ENCODE measurements at places on chromosomes 6 and 20.

- no peak for DNase-seq
These were observed 62.4 kb downstream of the PTCHD4 start for GRCh38 chr6:48048451-48049146.

GRCh38 chr20:48270885-48271284 is 485.6 kb upstream of the SULF2 start:
- no peak for DNase-seq

DNA sequence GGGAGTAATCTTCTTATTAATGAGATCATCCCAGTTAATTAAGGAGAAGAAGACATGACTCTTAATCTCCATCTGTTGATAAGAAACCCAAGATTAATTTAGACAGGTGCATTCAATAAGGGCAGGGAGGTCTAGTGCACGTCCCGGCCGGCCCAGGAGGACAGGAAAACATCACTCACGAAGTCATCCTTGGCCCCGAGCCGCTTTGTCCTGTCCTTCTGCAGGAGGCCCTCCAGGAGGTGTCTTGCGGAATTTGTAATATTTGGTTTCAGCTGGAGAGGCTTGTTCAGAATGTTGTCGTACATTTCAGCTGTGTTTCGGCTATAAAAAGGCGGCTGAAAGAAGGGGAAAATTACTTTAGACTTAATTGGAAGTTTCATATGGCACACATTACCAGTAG is 118.4 kb upstream of the SLC2A12 start:
- DNase-seq: no peak

GRCh38 chr6:19719691-19720128 is 117.5 kb upstream of the ID4 start:
- no peak for DNase-seq

DNA sequence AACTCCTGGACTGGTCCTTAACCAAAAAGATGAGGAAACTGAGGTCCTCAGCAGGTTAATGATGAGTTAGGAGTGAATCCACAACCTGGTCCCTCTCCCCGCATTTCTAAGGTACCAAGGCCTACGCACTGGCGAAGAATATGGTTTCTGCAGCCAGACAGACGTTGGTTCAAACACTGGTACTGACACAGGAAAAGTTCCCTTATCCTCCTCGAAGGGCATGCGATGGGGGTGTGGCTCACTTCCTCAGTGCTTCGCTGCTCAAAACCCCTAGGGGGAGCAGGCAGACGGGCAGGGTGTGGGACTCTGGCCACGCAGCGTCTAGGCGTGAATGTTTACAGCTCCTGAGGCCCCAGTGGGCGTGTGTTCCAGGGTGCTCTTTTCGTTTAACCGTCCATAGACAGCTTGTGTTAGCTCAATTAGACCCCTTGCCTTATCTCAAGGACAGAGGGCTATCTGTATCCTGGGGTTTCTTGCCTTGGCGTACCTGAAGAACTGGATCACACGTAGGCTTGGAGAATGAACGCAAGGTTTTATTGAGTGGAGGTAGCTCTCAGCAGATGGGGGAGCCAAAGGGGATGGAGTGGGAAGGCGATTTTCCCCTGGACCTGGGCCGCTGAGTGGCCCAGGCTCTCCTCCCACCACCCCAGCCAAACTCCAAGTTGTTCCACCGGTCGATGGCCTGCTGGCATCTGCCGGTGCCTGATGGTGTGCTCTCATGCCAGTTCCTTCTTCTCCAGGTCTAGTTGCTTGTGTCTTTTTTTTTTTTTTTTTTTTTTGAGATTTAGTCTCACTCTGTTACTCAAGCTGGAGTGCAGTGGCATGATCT is 31.8 kb upstream of the PTPN1 start:
- no peak for DNase-seq

GRCh38 chr6:158066136-158066781 is 84.6 kb downstream of the SYNJ2 start:
- DNase-seq: no peak

Measured in Caki2 (cell line).